ENCODE measurements at places on chromosomes 1 and 21.

- DNase-seq, result no peak
These were observed 4.6 kb downstream of the KCNT2 start for GRCh38 chr1:196603651-196604050.

GRCh38 chr1:151371370-151372057, 991 bp downstream of the SELENBP1 start:
- DNase-seq, result peak; percentile 72

DNA sequence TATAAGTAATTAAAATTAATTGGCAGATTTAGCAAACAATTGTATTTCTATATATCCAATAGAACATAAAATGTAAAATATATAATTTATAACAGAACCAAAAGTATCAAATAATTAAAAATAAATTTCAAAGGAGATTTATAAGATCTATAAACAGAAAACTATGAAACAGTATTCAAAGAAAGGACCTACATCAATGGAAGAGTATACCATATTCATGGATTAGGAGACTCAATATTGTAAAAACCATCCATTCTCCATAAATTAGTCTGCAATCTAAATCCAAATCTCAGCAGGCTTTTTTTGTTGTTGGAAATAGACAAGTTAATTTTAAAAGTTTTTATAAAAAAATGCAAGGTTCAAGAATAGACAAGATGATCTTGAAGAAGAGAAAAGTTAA, 149.0 kb upstream of the RUNX3 start:
- DNase-seq, result no peak

DNA sequence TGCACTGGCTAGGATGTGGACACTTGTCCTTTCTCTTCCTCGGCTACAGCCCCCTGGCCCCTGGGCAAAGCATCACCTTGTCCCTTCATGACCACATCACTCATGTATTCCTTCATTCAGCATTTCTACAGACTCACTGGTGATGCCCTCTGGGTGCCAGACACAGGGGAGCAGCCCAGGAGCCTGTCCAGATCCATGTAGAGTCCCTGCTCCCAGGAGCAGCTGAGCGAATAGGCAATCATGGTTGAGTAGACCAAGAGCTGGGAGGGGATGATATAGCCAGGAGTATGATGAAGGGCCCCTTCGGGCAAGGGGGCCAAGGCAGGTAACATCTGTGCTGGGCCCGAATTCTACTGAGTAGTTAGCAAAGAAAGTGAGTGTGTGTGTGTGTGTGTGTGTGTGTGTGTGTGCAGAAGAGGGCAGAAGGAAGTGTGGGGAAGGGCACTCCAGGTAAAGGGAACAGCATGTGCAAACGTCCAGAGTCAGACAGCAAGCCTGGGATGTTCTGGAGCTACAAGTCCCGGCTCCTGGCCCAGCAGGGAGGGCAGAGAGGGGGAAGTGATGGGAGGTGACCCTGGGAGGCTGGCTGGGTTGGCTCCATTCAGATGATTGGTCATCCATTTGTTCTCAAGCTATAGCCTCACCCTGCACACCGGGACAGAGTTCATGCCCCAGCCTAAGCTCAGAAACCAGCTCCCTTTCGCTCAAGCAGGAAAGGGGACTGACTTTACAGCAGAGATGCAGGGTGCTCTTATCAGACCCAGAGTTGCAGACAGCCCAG, 21.0 kb upstream of the PIK3CD start:
- no peak for DNase-seq

GRCh38 chr1:196308176-196308575, 300.1 kb downstream of the KCNT2 start:
- no peak for DNase-seq

- DNase-seq, result peak; percentile 33
These were observed 71.4 kb downstream of the DIRAS3 start for GRCh38 chr1:67978890-67979516.

DNA sequence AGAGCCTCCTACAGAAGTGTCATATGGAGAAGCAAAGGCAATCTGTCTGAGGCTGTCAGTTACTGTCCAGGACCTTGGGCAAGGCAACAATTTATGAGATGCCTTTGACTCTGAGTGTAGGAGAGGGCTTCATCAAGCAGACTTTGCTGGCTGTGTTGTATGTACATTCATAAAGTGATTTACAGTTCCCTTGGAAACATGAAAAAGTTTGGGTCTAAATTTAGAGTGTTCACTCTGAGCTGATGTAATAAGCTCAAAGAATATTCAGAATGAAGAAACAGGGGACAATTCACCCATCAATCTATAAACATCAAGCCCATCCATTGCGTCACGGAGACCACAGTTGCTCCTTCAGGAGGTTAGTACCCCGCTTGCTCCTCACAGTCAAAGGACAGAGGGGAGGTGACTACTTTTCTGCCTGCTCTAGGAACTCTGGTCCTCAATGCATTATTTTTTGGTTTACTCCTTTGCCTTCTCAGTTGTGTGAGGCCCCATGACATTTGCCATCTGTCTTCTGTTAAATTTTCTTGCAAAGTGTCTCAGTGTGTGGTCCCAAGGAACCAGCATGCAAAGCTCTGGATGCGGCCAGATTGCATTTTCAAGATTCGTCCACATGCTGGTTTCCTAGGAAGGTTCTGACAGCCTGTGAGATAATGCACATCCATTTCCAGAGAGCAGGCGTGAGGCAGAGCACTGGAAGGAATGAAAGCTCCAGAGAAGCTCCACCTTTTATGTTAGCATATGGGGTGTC, 241.1 kb upstream of the KIAA0040 start:
- DNase-seq, result no peak

DNA sequence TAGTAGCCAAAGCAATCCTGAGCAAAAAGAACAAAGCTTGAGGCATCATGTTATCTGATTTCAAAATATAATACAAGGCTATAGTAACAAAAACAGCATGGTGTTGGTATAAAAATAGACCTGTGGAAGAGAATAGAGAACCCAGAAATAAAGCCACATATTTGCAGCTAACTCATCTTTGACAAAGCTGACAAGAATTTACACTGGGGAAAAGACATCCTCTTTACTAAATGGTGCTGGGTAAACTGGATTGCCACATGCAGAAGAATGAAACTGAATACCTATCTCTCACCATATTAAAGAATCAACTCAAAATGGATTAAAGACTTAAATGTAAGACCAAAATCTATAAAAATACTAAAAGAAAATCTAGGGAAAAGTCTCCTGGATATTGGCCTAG, 59.5 kb upstream of the CD55 start:
- no peak for DNase-seq

GRCh38 chr21:38438462-38438893, 59.8 kb downstream of the ERG start:
- DNase-seq, result peak; percentile 64

- peak; percentile 90 for DNase-seq
These were observed 34.8 kb upstream of the ZBTB40 start for GRCh38 chr1:22416555-22417454.

GRCh38 chr1:236209185-236209584, 66.8 kb downstream of the GPR137B start:
- DNase-seq, result no peak

DNA sequence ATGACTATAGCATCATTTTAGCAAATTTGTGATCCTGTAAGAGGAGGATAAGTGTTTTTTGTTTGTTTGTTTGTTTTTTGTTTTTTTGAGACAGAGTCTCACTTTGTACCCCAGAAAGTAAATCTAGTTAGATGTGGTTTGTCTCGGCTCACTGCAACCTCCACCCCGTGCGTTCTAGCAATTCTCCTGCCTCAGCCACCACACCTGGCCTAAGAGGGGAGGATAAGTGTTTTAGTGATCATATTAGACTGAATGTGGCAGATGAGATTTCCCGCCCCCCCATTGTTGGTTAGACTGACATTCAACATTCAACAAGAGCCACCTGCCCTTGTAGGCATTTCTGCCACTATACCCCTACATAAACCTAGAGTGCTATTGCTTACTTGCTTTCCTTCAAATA, 98.5 kb downstream of the OSBPL9 start:
- no peak for DNase-seq

DNA sequence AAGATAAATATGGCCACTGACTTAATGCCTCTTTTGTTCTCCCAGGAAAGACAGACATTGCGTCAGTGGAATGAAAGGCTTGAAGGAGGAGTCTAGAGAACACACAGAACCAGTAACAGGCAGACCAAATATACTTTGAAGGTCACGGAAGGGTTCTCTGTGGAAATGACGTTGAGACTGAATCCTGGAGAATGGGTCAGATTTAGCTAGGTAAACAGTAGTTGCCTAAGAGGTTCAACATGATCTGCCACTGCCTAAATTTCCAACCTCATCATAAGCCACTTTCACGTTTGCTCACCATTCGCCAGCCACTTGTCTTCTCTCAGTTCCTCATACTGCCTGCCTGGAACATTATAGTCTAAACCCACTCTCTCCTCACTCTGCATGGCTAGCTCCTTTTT, 20.5 kb downstream of the PLA2G4A start:
- DNase-seq, result no peak

DNA sequence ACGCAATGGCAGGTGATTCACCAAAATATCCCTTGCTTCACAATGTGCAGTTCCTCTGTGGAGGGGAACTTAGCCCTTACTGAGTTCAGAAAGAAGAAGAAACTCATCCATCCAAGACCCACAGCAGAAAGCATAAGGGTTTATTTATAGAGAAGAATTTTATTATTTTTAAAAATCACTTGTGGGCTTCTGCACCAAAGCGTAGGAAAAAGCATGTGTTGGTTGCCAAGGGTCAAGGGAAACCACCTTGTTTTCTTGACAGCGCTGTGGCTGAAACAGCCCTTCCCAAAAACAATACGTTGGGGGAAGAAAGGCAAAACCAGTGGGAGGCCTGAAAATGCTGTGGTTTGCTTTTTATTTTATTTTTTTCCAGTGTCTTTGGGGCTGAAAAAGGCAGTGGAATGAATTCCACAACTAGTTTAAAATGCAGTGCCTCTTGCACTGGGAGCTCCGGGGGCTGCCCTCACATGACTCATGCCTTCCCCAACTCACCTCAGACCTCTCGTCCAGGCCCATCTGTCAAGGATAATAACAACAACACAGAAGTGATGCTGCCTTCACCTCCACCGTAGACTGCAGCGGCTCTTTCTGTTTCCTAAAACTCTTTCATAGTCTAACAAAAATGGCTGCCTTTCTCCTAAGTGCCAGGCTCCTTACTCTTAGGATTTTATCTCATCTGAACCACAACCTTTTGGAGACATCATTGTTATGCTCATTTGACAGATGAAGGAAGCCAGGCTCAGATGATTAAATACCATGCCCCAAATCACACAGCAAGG, 224.2 kb upstream of the JUN start:
- no peak for DNase-seq

DNA sequence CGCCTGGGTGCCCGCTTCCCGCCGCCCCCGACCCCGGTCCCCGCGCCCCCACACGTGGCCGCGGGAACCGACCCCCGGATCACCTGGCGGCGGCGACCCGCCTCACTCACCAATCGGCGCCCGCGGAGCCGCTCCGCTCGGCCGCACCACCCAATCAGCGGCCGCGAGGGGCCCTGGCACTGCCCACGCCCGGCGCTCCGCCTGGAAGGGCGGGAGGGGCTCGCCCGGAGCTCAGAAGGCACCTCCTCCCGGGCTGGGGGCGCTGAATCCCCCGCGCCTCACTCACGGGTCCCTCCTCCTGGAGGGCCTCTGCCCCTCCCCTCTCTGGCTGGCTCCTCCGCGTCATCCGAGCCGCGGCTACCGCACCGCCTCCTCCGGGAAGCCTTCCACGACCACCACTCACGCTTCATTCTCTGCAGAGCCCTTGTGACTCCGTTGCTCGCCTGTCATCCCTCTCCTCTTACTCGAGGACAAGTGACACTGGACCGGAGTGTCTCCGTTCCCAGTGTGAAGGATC, 374 bp downstream of the SH2D5 start:
- DNase-seq, result peak; percentile 95

GRCh38 chr1:245377854-245378253, 223.1 kb downstream of the KIF26B start:
- DNase-seq, result no peak

GRCh38 chr1:107748531-107748930, 216.4 kb downstream of the VAV3 start:
- peak; percentile 37 for DNase-seq

DNA sequence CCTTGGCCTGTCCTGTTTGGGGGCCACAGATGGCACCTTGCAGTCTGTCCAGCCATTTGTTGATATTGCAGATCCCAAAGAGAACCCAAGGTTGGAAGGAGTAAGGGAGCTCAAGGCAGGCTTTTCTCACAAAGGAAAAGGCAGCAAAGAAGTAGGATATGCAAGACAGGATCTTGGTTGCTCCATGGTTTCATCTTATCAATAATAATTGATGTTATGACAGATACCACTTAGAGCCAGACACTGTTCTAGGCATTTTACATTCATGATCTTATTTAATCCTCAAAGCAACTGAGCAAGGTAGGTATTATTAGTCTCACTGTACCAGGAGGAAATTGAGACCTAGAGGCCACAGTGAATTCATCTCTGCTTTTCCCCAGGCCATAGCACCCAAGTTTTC, 28.8 kb downstream of the BATF3 start:
- no peak for DNase-seq

GRCh38 chr21:27759820-27760219, 792.9 kb upstream of the ADAMTS5 start:
- no peak for DNase-seq

GRCh38 chr1:210231846-210232510, 618 bp upstream of the SERTAD4 start:
- peak; percentile 53 for DNase-seq

- DNase-seq, result no peak
These were observed 27.7 kb upstream of the RIPK4 start for GRCh38 chr21:41794600-41794999.

DNA sequence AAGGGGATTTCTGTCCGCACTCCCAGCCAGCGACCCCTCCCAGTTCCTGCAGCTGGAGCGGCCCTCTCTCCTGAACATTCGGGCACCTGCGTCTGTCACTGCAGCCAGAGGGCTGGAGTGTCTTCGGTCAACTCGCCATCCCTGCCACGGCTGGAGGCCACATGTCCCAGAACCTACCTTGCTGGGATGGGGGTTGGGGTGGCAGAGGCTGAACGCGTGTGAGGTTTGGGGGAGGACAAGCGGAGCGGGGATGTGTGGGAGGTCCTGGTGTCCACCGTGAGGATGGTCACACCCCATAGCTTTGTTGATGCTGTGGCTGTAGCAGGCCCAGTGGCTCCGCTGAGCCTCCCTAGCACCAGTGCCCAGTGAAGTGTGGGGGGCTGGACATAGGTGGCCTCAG, 14.8 kb upstream of the C1orf174 start:
- DNase-seq, result no peak

GRCh38 chr1:167916766-167917511, 3.0 kb upstream of the ADCY10 start:
- no peak for DNase-seq

DNA sequence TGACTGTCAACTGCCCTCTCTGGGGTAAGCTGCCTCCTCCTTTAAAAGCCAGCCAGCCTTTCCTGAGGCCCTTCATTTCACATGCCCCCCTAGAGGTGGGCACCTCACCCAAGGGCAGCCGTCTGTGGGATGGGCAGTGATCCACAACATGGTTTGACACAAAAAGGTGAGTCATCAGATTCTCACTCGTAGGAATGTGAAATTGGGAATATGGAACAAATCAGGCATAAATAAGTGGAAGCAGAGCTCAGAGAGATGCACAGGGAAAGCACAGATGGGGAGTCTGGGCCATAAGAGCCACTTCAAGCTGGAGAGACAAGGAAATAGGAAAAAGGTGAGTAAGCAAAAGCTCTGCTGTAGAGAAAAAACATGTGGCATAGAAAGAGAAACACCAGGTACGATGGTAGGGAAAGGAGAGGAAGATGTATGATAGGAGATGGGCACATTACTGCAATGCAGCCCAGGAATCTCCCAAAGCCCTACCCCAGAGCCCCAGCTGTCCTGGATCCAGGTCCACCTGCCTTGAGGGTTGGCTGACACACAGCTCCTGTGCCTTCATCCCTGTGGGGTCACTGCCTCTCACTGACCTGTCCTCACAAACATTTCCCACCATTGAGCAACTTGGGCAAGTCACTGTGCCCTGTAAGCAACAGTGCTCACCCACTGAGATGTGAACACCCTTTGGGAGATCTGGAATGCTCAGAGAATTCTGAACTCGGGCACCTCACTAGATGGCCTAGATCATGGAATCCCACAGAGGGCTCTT, 86.6 kb downstream of the ASTN1 start:
- peak; percentile 13 for DNase-seq

All from GM03348 (cell line).